CD8-positive, alpha-beta memory T cell (primary cell): ENCODE measurements at places on chromosomes 4 and X. TPM values are rescaled to one million over a fixed set of nuclear protein-coding genes. Genes with fewer than 3 reads are reported as not detected.

GRCh38 chrX:11109968-11110367 is 1.2 kb upstream of the HCCS start:
- H3K4me3 ChIP-seq, result no peak overlapping the region
- H3K36me3 ChIP-seq, result peaks cover 3% of the 10 kb centered on the region
- no peak for DNase-seq
- no peaks in the 10 kb centered on the region for H3K27me3 ChIP-seq

GRCh38 chrX:31245714-31246113 is 173.9 kb upstream of the FTHL17 start:
- no peaks in the 10 kb centered on the region for H3K36me3 ChIP-seq
- no peaks in the 10 kb centered on the region for H3K4me1 ChIP-seq
- no peak overlapping the region for H3K4me3 ChIP-seq
- no peak for DNase-seq
- no peak overlapping the region for H3K27ac ChIP-seq
- no peaks in the 10 kb centered on the region for H3K27me3 ChIP-seq

DNA sequence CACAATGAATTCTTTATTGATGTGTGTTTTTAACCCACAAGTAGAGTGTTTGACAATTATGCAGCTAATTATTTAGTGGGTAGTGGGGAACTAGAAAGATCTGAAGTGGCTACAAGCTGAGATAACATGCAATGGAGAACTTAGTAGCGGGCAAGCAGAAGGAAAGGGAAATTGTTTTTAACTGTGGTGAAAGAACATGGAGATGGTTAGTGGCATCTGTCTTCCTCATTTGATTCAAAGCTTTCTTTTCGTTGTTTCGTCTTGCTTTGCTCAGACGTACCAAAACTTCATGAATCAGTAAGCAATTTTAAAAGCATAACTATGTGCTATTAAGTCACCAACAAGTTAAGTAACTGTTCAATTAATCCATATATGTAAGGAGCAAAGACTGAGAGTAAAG is 169.9 kb downstream of the BANK1 start:
- H3K4me1 ChIP-seq, result no peaks in the 10 kb centered on the region
- no peak for DNase-seq
- no peak overlapping the region for H3K4me3 ChIP-seq
- no peaks in the 10 kb centered on the region for H3K27me3 ChIP-seq
- no peak overlapping the region for H3K27ac ChIP-seq

GRCh38 chr4:5810151-5810550 is 82.7 kb downstream of the CRMP1 start:
- no peaks in the 10 kb centered on the region for H3K27me3 ChIP-seq
- no peaks in the 10 kb centered on the region for H3K36me3 ChIP-seq
- no peak overlapping the region for H3K27ac ChIP-seq
- H3K4me3 ChIP-seq, result no peak overlapping the region
- no peaks in the 10 kb centered on the region for H3K4me1 ChIP-seq

DNA sequence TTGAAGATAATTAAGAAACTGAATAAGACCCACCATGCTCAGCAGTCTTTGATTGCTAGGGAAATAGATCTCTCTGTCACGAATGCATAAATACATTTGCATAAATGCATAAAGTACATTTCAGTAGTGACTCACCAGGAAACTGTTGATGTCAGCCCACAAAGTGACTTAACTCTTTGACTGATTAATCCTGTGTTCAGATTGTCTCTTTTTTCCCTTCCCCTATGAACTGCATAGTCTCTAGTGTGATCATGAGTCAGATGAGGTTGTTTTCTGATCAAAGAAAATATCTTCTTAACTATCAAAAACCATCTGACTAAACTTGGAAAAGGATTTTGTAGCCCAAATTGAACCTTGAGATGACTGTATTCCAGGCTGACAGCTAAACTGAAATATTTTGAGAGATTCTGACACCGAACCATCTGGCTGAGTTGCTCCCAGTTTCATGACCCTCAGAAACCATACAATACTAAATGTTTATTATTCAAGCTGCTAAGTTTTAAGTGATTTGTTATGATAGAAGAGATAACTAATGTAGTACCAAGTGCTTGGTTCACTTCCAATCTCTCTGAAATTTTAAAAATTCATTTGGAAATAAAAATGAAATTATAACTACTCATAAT is 1381.5 kb upstream of the AGA start:
- H3K27ac ChIP-seq, result no peak overlapping the region
- no peaks in the 10 kb centered on the region for H3K36me3 ChIP-seq
- H3K27me3 ChIP-seq, result no peaks in the 10 kb centered on the region
- no peaks in the 10 kb centered on the region for H3K4me1 ChIP-seq
- DNase-seq, result no peak

DNA sequence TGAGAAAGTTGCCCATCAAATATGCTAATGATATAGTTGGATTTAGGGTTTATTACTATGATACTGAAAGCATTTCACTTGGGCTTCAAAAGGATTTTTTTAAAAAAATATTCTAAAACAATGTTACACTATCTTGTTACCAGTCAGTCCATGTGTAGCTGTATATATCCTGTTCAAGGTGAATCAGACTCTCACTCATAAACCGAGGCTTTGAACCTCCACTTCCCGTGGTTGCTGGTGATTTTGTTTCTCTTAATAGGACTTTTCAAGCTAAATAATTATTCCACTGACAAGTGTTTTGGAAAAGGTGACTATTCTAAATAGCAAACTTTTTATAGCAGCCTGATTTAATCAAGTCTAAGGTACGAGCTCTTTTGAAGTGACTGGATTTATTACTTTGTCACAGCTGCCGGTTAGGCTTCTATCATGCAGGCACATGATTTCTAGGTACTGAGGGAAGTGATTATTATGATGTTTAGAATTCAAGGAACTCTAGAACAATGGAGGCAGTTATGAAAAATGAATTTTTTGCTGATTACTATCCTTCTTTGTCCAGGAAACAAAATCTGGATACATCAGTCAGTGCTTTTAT is 287.7 kb downstream of the KCTD8 start:
- H3K27me3 ChIP-seq, result no peaks in the 10 kb centered on the region
- no peaks in the 10 kb centered on the region for H3K36me3 ChIP-seq
- no peak overlapping the region for H3K27ac ChIP-seq
- no peak overlapping the region for H3K4me3 ChIP-seq
- H3K4me1 ChIP-seq, result no peaks in the 10 kb centered on the region
- no peak for DNase-seq

DNA sequence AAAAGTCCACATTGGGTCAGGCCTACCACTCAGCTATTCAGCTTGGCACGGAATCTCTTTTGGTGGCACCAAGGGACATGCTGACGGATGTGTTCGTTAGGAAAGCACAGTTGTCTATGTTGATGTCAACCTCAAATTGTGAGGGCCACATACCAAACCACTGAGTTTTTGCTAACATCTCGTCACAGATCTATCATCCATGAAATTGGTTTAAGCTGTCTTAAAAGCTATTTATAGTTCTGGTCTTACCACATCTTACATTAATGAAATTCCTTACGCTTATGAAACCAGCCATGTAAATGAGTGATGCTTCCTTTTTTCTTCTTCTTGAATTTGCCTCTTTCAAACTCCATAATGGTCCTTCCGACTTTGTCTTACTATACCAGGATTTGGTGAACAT is 101.5 kb downstream of the MGST2 start:
- no peak overlapping the region for H3K27ac ChIP-seq
- DNase-seq, result no peak
- H3K36me3 ChIP-seq, result no peaks in the 10 kb centered on the region
- no peak overlapping the region for H3K4me3 ChIP-seq
- H3K4me1 ChIP-seq, result no peaks in the 10 kb centered on the region
- H3K27me3 ChIP-seq, result no peaks in the 10 kb centered on the region

DNA sequence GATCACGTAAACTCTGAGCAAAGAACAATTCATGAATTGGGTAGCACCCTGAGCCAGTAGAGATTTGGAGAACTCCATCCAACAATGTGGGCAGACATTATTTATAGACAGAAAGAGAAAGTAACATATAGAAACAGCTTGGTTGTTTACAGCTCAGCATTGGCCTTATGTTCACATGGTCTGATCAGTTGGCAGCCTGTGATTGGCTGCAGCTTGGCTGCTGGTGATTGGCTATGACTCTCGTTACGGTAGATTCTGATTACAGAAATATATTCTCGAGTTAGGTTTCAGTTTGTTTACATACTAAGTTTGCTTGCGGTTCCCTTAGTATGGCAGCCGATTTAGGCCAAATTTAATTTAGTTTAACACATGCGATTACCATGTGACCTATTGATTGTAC is 663.4 kb downstream of the RAPGEF2 start:
- no peaks in the 10 kb centered on the region for H3K27me3 ChIP-seq
- no peak overlapping the region for H3K4me3 ChIP-seq
- H3K36me3 ChIP-seq, result no peaks in the 10 kb centered on the region
- no peak for DNase-seq
- H3K27ac ChIP-seq, result no peak overlapping the region

- DNase-seq, result no peak
- no peak overlapping the region for H3K27ac ChIP-seq
- H3K36me3 ChIP-seq, result no peaks in the 10 kb centered on the region
- H3K27me3 ChIP-seq, result no peaks in the 10 kb centered on the region
- no peaks in the 10 kb centered on the region for H3K4me1 ChIP-seq
Observed at GRCh38 chrX:15241301-15241700, 28.6 kb downstream of the ASB9 start.

- DNase-seq, result no peak
- no peak overlapping the region for H3K27ac ChIP-seq
- no peaks in the 10 kb centered on the region for H3K36me3 ChIP-seq
- H3K27me3 ChIP-seq, result no peaks in the 10 kb centered on the region
- H3K4me3 ChIP-seq, result no peak overlapping the region
Observed at GRCh38 chr4:115361781-115362180, 248.4 kb upstream of the NDST4 start.

- no peak for DNase-seq
- H3K4me3 ChIP-seq, result no peak overlapping the region
- H3K36me3 ChIP-seq, result no peaks in the 10 kb centered on the region
- H3K27me3 ChIP-seq, result no peaks in the 10 kb centered on the region
- no peak overlapping the region for H3K27ac ChIP-seq
- no peaks in the 10 kb centered on the region for H3K4me1 ChIP-seq
Observed at GRCh38 chr4:152715076-152715475, 35.3 kb upstream of the TMEM154 start.

DNA sequence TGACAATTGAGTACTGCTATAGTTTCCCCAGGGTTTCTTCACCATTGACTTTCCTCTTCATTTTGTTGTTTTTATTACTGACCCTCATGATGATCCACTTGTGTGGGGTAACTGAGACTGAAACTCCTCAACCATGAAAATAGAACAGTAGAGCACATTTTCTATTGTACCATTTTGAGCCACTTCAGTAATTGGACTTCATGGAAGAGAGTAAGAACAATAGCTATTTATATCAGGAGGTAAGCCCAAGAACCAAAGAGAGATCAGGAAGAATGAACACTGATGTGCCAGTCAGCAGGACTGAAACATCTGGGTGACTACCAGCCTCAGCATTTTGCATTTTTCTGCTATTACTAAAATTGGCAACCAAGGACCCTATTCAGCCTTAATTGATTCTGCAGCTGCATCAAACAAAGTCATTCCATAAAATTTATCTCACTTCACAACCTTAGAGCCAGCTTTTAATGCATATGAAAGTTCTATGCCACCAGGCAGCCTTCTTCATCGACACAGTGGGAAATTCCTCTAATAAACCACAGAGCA is 151.4 kb downstream of the BANK1 start:
- H3K4me3 ChIP-seq, result no peak overlapping the region
- no peaks in the 10 kb centered on the region for H3K36me3 ChIP-seq
- no peak overlapping the region for H3K27ac ChIP-seq
- H3K27me3 ChIP-seq, result no peaks in the 10 kb centered on the region

DNA sequence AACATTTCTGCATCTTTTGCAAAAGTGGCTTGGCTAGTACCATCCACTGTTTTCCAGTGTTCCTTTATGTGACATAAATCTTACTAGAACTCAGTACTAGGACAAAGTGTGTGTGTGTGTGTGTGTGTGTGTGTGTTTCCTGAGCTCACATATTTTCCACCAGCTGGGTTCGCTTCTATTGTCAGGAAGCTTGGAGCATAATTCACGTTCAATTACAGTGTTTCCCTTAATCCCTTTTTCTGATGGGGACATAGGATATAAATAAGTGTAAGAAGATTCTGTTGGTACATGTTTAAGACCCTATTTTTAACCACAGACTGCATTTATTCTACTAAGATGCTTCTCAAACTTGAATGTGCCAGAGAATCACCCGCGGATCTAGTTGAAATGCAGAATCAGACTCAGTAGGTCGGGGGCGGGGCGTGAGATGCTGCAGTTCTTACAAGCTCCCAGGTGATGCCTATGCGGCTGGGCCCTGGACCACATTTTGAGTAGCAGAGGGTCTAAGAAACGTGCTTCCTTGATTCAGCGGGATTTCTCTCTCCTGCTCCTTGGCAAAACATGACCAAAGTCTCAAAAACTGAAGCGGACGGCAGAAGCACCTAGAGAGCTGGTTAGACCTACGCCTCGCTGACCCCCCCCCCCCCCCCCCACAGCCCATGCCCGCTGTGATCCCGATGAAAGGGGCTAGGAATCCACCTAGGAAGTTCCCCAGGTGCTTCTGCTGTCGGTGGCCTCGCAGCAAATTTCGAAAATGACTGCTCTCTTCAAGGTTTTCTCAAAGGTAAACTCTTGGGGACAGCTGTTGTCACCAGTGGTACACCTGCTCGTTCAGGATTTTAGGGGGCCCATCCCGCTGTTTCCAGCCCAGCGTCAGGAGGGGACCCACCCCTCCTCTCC is 797 bp downstream of the CD99L2 start:
- peak overlapping the region; percentile 43 for H3K4me3 ChIP-seq
- peaks cover 6% of the 10 kb centered on the region for H3K4me1 ChIP-seq
- H3K27ac ChIP-seq, result peak overlapping the region; percentile 54
- no peaks in the 10 kb centered on the region for H3K27me3 ChIP-seq
- H3K36me3 ChIP-seq, result no peaks in the 10 kb centered on the region
- DNase-seq, result peak; percentile 27

DNA sequence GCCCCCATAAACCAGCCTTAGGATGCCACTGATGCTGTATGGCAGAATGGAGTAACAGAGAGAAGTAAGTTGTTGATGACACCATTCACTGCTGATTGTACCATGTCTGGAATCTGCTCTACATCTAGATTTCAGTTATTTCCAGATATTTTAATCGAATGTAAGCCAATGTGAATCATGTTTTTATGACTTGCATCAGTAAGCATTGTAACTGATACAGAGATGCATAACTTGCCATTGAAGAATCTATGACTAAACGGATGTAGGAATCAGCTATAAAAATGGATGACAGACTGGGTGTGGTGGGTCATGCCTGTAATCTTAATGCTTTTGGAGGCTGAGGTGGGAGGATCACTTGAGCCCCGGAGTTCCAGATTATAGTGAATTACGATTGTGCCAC is 161.0 kb upstream of the GATB start:
- H3K36me3 ChIP-seq, result no peaks in the 10 kb centered on the region
- H3K4me3 ChIP-seq, result no peak overlapping the region
- no peak overlapping the region for H3K27ac ChIP-seq
- no peak for DNase-seq
- no peaks in the 10 kb centered on the region for H3K4me1 ChIP-seq
- H3K27me3 ChIP-seq, result no peaks in the 10 kb centered on the region

GRCh38 chr4:26503427-26503826 is 13.1 kb upstream of the CCKAR start:
- no peaks in the 10 kb centered on the region for H3K36me3 ChIP-seq
- H3K4me1 ChIP-seq, result no peaks in the 10 kb centered on the region
- no peak for DNase-seq
- H3K4me3 ChIP-seq, result no peak overlapping the region
- no peak overlapping the region for H3K27ac ChIP-seq

The GLOD5 gene
- not detected for total RNA-seq

The MTM1 gene
- 16.6 TPM for total RNA-seq

The PF4V1 gene
- total RNA-seq, result not detected

The AADAT gene
- total RNA-seq, result not detected

The TMEM144 gene
- total RNA-seq, result not detected

The AKAP14 gene
- total RNA-seq, result not detected

The SPIN2A gene
- 0.47 TPM for total RNA-seq

The GLRA2 gene
- not detected for total RNA-seq

The EDA2R gene
- 2.0 TPM for total RNA-seq

The AREG gene
- 0.38 TPM for total RNA-seq

The NDNF gene
- total RNA-seq, result 0.13 TPM

The SOX3 gene
- not detected for total RNA-seq

The ELMOD2 gene
- total RNA-seq, result 15.3 TPM

The GATA1 gene
- total RNA-seq, result not detected
